ENCODE measurements at places on chromosomes 6 and 20.

DNA sequence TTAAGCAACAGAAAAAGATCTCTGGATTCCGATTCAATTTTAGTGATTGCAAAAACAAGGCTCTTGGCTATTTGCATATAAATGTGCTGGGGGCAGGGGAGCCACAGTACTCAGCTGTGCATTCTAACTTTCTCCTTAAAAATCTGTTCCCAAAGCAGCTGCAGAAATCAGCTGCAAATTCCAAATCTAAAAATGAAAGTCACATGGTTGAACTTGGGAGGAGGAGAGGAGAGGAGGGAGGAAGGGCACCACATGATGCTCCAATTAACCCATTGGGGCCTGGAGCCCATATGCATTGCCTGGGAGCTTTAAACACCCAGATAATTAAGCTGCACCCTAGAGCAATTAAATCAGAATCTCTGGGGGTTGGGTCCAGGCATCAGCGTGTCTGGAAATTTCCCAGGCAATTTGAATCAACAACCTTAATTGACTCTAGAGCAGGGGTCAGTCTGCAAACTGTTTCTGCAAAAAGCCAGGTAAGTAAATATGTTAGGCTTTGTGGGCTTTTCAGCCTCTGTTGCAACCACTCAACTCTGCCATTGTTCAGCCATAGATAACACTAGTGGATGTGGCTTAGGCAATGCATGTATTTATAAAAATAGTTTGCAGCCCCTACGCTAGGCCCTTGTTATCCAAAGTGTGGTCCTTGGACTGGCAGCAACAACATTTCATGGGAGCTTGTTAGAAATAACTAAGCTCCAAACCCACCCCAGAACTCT lies 508.1 kb downstream of the KIF16B start:
- DNase-seq, result no peak

DNA sequence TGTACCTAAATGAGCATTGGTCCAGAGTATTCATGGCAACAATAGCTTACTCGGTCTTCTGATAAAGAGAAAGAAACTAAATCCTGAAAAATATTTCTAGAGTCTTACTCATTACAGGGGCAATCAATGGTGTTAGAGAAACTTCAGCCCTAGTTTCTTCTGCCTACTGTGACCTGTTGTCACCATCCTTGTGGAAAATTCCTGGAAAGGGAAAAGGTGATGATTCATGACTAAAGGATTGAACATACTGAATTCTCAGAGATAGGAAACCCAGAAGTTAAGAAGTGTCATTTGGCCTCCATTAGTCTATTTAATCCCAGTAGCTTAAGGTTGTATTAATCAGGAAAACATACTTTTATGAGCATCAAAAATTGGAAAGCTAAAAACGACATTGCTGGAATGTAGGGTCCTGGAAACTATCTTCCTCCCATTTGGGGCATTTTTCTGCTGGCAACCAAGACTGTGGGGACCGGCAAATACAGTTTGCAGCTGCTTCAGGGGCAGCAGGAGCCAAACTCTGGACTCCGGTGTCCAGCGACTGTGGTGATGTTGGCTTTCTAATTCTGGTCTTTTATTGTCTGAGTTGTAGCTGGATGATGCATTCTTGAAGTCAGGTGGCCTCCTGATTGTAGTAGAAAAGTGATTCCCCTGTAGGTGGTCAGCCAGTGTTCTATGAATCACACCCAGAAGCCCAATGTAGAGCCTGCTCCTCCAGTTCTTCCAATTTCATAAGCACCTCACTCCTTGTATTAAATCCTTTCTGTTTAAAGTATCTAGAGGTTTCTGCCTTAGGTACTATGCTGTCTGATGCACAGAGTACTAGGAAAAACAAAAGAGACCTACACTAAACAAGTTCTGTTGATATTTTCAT lies 67.6 kb downstream of the LCA5 start:
- no peak for DNase-seq

- DNase-seq, result no peak
Observed at GRCh38 chr6:34349211-34349610, 43.3 kb downstream of the NUDT3 start.

GRCh38 chr6:111993342-111993741 lies 60.6 kb upstream of the CCN6 start:
- DNase-seq, result no peak

GRCh38 chr6:8803181-8803760 lies 367.9 kb upstream of the SLC35B3 start:
- DNase-seq, result no peak

DNA sequence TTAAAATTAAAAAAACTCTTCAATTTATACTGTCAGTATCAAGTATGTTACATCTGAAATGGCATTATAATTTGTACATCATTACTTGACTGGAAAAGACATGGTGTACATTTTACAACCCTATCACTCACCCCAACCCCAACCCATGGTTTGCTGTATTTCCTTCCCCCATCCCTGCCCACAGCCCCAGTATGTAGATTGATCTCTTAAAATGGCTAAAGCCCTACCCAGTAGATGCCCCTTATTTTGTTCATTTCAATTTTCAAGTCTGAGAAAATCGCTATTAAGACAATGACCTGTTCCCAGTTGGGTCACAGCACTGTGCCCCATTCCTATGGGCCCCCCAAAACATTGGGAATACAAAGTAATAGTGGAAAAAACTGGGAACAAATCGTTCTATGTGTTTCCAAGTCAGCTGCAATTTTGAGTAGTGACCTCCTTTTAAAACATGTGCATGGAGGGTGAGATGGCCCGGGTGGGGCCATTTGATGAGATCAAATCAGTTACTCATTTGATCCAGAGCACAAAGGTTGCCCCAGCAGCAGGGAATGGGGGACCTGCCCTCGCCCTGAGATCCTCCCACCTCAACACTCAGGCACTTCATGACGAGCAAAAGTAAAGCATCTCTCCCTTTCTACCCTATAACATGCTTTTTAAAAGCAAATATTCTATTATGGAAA lies 13.3 kb downstream of the EZR start:
- no peak for DNase-seq

- no peak for DNase-seq
Observed at GRCh38 chr6:20686142-20686541, 151.9 kb downstream of the CDKAL1 start.

GRCh38 chr6:71204741-71205140 lies 83.9 kb upstream of the OGFRL1 start:
- no peak for DNase-seq

- DNase-seq, result no peak
Observed at GRCh38 chr6:135796643-135797305, 54.7 kb upstream of the PDE7B start.

- no peak for DNase-seq
Observed at GRCh38 chr20:47216819-47217410, 139.6 kb downstream of the ZMYND8 start.

- DNase-seq, result no peak
Observed at GRCh38 chr6:52505726-52506409, 71.0 kb downstream of the TRAM2 start.

GRCh38 chr20:23228912-23229311 lies 121.7 kb upstream of the NXT1 start:
- no peak for DNase-seq

- no peak for DNase-seq
Observed at GRCh38 chr6:5133943-5134342, 48.8 kb downstream of the PPP1R3G start.

- no peak for DNase-seq
Observed at GRCh38 chr20:53755733-53756531, 162.3 kb upstream of the ZNF217 start.

- DNase-seq, result no peak
Observed at GRCh38 chr20:63690003-63690897, 6.2 kb upstream of the TNFRSF6B start.

- DNase-seq, result no peak
Observed at GRCh38 chr6:79232696-79233462, 1.6 kb downstream of the HMGN3 start.

DNA sequence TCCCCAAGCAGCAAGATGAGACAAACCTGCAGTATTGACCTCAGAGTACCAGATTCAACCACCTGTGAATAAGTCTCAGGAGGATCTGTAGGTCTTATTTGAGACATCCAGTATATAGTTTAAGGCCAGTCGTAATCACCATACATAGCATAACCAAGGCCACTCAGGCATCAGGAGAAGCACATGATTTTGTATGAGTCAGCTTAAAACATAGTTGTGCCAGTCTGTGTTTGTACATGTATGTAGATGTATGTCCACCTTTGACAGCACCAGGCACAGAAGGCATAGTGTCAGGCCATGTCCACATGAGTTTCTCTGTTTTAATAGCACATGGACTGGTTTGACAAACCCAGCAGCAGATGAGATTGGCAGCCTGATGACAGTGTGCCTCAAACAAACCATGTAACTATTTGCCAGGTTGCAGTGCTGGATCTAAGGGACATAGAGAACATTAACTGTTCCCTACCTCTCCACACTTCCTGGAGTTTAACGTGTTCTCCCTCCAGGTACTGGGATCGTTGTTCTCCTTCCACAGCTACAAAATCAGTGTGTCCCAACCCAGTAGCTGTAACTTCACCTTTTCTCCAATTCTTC lies 8.6 kb upstream of the ASIP start:
- no peak for DNase-seq

DNA sequence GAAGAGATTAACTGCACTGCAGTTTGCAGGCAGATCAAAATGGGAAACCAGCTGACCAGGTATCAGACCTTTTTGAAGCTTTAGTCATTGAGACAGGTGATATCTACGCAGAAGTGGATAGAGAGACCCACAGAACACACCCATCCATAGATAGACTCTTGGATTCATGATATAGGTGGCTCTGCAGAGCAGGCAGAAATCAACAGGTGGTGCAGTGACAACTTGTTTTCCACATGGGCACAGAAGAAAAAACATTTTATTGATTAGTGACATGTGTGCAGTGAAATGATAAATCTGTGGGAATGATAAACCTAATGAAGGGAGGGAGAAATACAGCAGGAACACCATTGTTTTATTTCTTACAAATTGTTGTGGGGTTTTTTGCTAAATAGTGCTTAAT lies 45.2 kb downstream of the NUDT3 start:
- no peak for DNase-seq

GRCh38 chr6:92688342-92688741 lies 731.0 kb downstream of the EPHA7 start:
- no peak for DNase-seq

DNA sequence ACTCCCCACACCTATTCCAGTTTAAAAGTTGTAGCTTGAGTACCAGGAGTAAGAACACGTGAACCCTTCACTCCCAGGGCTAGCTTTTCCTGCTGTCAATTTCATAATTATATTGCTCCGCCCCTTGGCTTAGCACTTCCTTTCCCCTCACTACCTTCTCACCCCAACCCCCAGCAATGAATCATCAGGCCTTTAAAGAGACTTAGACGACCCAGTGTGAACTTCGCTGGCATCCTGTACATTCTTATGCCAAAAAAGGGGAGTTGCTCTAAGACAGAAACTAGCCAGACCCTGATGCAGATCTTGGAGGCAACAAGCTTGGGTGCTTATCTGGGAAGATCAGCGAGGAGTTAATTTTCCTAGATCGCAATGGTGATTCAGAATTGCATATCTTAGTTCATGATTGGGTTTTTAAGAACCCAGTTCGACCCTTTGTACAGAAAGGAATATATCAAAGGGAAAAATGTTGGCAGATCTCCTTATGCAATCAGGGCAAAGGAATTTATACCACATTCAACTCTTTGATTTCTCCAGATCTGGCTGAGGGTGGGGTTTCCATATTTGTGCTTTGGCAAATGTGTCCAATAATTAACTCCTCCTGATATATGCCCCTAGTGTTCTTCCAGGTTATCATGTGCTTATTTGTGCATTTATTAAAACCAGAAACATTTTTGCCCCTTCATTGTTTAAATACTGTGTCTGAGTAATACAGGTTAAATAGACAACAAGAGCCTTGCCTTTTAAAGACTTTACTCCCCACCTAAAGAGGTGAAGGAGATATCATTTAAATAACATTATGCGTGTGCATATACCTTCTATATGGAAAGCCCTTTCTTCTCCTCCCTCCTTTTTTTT lies 8.1 kb upstream of the ATXN1 start:
- DNase-seq, result peak; percentile 44

GRCh38 chr6:52591832-52592231 lies 15.0 kb upstream of the TRAM2 start:
- no peak for DNase-seq

GRCh38 chr6:1316489-1316971 lies 4.6 kb downstream of the FOXQ1 start:
- DNase-seq, result no peak

- no peak for DNase-seq
Observed at GRCh38 chr20:40583636-40584035, 105.4 kb downstream of the MAFB start.

GRCh38 chr6:108947114-108947854 lies 99.1 kb downstream of the ARMC2 start:
- DNase-seq, result no peak

DNA sequence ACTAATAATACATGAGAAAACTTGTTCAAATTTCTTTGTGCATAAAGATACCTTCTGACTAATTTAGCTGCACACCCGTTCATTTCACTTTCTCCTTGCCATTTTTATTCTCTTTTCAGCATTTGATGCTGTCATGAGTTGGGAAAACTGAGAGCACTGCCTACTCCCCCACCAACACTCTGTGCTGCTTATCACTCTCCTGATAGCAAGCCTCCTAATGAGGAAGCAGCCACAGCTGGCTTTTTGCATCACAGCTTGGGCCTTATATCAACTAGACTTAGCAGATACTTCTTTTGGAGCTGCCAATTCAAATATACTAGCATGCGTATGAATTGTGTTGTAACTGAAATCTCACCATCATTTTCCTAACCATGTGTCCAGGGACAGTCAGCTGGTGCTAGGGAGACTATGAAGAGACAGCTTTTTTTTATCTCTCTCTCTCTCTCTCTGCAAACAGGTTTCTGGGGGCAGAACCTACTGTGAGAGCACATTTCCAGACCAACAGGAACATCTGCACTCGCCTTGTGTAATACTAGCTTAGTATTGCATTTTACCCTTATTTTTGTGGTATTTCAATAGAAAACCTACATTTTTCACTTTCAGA lies 699.0 kb downstream of the KHDRBS2 start:
- DNase-seq, result no peak

GRCh38 chr6:143941852-143942627 lies 66.0 kb downstream of the PLAGL1 start:
- DNase-seq, result peak; percentile 36

- no peak for DNase-seq
Observed at GRCh38 chr6:95133578-95133977, 443.8 kb upstream of the MANEA start.

All from activated T-cell treated with anti-CD3 and anti-CD28 coated beads for 1 hour (primary cell).